Endodermal cell (in vitro differentiated cells): ENCODE measurements at places on chromosomes 12 and 14. TPM values are rescaled to one million over a fixed set of nuclear protein-coding genes. Genes with fewer than 3 reads are reported as not detected.

LAG3 gene
- total RNA-seq, result 5.1 and 7.3 TPM in 2 replicates

RASSF9 gene
- total RNA-seq, result 0.88 and 0.99 TPM in 2 replicates

- H3K27me3 ChIP-seq, result no peaks in the 10 kb centered on the region
- H3K27ac ChIP-seq, result no peak overlapping the region
- peak overlapping the region; percentile 4 for H3K4me3 ChIP-seq
- DNase-seq, result no peak
- no peaks in the 10 kb centered on the region for H3K36me3 ChIP-seq
- peaks cover 5% of the 10 kb centered on the region for H3K4me1 ChIP-seq
Observed at GRCh38 chr14:95183532-95184412, 26.4 kb upstream of the DICER1 start.

DNA sequence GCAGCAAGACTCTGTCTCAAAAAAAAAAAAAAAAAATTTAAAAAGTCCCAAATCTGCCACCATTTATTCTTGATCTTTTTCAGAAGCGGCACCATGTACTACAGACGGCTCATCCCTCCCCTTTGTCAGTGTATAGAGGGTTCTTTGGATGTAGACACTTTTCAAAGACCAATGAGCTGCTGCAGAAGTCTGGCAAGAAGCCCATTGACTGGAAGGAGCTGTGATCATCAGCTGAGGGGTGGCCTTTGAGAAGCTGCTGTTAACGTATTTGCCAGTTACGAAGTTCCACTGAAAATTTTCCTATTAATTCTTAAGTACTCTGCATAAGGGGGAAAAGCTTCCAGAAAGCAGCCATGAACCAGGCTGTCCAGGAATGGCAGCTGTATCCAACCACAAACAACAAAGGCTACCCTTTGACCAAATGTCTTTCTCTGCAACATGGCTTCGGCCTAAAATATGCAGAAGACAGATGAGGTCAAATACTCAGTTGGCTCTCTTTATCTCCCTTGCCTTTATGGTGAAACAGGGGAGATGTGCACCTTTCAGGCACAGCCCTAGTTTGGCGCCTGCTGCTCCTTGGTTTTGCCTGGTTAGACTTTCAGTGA is 6.5 kb upstream of the ACACB start:
- no peak overlapping the region for H3K4me3 ChIP-seq
- DNase-seq, result no peak
- H3K27ac ChIP-seq, result peak overlapping the region; percentile 8

DNA sequence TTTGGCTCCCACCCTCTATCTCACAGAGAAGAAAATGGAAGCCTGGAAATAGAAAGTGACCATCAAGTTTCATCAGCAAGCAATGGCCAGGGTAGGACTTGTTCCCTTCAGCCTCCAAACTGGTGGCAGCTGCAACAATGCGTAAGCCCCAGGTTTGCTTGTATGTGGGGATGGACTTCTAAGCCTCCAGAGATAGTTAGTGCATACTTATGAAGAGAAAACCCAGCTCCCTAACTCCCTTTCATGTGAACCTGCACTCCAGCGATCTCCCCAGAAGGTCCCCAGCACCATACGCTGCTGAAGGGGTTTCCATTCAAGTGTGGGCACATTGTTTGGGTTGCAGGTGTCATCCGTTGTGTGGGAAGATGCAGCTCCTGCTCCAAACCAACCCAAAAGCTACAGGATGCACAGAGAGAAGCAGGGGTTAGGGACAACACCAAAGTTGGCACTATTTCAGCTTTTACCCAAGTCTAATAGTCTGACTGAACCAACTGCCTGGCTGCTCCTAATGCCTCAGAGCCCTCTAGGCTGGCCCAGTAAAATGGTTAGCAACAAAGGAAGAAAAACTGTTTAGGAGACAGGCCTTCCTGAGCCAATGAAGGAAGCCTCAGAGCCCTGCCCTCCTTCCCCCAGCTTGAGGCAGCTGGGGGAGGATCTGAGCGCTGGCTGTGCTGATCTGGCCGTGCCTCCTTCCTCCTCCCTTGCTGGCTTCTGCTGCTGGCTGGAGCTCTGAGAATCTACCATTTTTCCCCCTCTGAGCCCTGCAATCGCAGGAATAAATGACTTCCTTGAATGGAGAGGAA is 12.3 kb downstream of the ZFP36L1 start:
- H3K27me3 ChIP-seq, result no peaks in the 10 kb centered on the region
- peak; percentile 76 for DNase-seq
- no peak overlapping the region for H3K27ac ChIP-seq
- H3K4me1 ChIP-seq, result peaks cover 25% of the 10 kb centered on the region
- H3K4me3 ChIP-seq, result no peak overlapping the region
- no peaks in the 10 kb centered on the region for H3K36me3 ChIP-seq

GRCh38 chr12:66573605-66574004 is 105.3 kb downstream of the GRIP1 start:
- DNase-seq, result no peak
- no peak overlapping the region for H3K27ac ChIP-seq
- H3K36me3 ChIP-seq, result no peaks in the 10 kb centered on the region

GRCh38 chr14:95123891-95124579 is 33.3 kb downstream of the DICER1 start:
- H3K4me3 ChIP-seq, result no peak overlapping the region
- H3K27ac ChIP-seq, result no peak overlapping the region
- no peaks in the 10 kb centered on the region for H3K27me3 ChIP-seq

GRCh38 chr14:99572173-99572999 is 31.6 kb downstream of the CCDC85C start:
- peaks cover 78% of the 10 kb centered on the region for H3K4me1 ChIP-seq
- DNase-seq, result no peak
- no peaks in the 10 kb centered on the region for H3K27me3 ChIP-seq
- peak overlapping the region; percentile 86 for H3K27ac ChIP-seq

DNA sequence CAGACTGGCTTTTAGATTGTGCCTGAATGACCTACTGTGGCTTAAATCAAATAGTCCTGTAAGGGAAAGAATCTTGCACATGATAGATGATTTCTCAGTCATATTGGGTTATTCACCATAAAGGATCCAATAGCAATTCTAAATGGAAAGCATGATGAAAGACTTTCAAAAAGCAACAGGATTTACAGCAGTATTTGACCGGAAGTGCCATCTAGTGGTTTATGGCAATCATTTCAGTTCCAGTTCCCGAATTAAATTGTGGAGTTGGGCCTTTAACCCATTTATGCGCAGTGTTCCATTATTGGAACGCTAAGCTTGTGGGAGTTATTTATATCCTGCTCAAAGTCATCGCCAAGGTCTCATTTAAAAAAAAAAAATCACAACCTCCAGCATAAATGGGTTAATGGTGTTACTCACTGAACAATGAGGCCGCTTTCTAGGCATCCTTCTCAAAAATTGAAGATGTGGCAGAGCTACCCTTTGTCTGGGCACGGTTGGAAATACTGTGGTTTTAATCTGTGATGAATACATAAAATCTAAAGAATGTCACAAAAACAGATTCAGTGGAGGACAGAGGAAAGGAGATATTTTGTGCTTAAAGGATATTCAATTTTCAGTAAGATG is 60.8 kb upstream of the REP15 start:
- H3K27ac ChIP-seq, result no peak overlapping the region
- H3K36me3 ChIP-seq, result peaks cover 25% of the 10 kb centered on the region
- peaks cover 2% of the 10 kb centered on the region for H3K4me1 ChIP-seq
- no peaks in the 10 kb centered on the region for H3K27me3 ChIP-seq
- DNase-seq, result no peak

DNA sequence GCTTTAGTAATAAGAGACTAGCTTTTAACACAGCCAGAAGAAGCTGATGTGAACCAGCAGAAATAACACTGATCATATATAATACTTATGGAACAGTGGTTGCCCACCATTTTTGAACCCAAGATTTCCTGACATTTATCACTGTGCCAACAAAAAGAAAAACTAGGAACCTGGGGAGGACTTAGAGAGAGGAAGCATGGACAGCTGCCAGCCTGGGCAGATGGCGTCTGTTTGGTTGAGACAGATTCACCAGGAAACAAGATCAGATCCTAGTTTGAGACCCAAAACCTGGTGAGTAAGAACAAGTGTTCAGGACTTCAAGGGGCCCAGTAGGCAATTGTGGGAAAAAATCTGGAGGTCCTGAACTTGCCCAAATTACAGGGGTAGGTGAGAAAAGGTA is 95.3 kb downstream of the BICD1 start:
- H3K4me1 ChIP-seq, result no peaks in the 10 kb centered on the region
- H3K4me3 ChIP-seq, result no peak overlapping the region
- H3K36me3 ChIP-seq, result no peaks in the 10 kb centered on the region

DNA sequence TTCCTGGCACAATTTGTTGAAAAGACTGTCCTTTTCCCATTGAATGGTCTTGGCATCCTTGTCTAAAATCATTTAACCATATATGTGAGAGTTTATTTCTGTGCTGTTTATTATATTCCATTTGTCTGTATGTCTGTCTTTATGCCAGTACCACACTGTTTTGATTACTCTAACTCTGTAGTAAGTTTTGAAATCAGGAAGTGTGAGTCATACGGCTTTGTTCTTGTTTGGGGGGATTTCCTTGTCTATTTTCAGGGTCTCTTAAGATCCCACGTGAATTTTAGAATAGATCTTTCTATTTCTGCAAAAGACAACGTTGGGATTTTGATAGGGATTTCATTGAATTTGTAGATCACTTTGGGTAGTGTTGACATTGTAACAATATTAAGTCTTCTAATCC is 88.5 kb downstream of the MYRFL start:
- H3K36me3 ChIP-seq, result no peaks in the 10 kb centered on the region
- H3K4me1 ChIP-seq, result peaks cover 3% of the 10 kb centered on the region
- H3K4me3 ChIP-seq, result no peak overlapping the region
- no peaks in the 10 kb centered on the region for H3K27me3 ChIP-seq

DNA sequence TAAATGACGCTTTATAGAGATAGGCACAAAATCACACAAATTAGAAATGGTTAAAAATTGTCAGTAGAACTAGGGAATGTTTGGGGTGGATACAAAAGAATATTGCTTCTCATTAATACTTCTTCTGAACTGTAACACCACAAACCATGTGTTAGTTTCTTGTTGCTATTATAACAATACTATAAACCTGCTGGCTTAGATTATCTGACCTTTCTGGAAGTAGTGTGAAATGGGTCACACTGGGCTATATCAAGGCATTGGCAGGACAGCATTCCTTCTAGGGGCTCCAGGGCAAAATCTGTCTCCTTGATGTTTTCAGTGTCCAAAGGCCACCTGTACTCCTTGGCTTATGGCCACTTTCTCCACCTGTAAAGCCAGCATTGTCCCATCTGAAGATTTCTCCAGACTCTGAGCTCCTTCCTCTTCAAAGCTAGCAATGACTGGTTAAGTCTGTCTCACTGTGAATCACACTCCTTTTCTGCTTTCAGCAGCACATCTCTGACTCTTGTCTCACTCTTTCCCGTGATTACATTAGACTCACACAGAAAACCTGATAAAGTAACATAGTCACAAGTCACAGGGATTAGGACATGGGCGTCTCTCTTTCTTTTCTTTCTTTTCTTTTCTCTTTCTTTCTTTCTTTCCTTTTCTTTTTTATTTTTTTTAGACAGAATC is 86.3 kb downstream of the SLC15A4 start:
- no peaks in the 10 kb centered on the region for H3K36me3 ChIP-seq
- no peak overlapping the region for H3K4me3 ChIP-seq
- DNase-seq, result no peak
- H3K27me3 ChIP-seq, result no peaks in the 10 kb centered on the region
- no peaks in the 10 kb centered on the region for H3K4me1 ChIP-seq
